ENCODE measurements at places on chromosomes 3 and 15. TPM values are rescaled to one million over a fixed set of nuclear protein-coding genes. Genes with fewer than 3 reads are reported as not detected.

GRCh38 chr3:133459400-133459799 lies 59.5 kb downstream of the BFSP2 start:
- H3K36me3 ChIP-seq = no peaks in the 10 kb centered on the region
- H3K27me3 ChIP-seq = no peaks in the 10 kb centered on the region
- no peak overlapping the region for H3K4me3 ChIP-seq
- peaks cover 19% of the 10 kb centered on the region for H3K4me1 ChIP-seq
- H3K27ac ChIP-seq = peak overlapping the region; percentile 36

DNA sequence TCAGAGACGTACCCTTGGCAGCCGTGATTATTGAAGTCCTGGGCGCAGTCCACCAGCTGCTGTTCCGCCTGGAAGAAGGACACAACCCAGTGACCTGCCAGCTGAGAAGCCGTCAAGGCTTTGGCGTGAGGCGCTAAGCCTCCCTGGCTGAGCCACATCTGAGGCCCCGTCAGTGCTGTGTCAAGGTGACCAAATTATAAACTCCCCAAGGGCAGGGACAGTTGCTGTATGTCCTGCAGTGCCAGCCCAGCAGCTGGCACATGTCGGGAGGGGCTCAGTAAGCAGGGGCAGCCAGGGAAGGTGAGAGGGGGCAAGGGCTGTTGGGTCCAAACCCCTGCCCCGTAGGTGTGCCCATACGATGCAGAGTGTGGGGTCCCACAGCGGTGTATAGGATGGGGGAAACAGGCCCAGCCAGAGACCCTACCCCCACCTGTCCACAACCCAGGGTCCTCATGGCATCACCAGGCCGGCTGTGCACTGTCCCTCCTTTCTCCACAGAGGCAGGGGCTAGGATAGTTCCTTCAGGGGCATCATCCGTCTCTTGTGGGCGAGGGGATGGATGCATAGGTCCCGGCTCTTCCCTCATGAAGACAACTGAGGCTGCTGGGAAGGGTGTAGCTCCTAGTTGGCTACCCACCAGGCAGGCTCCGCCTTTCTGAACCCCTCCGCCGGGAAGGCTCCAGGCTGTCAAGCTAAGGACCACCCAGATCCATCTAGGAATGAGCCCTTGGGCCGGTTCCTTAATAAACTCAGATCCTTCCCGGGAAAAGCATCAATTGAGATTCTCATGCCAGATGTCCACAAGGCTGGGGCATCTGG lies 13.2 kb downstream of the CTSH start:
- H3K27ac ChIP-seq = peak overlapping the region; percentile 60
- H3K4me1 ChIP-seq = peaks cover 9% of the 10 kb centered on the region
- H3K4me3 ChIP-seq = no peak overlapping the region

The DUOXA1 gene
- 6.3 TPM for polyA plus RNA-seq

The CYP8B1 gene
- polyA plus RNA-seq = 2.2 TPM

The SMCO1 gene
- not detected for polyA plus RNA-seq

- peaks cover 8% of the 10 kb centered on the region for H3K27me3 ChIP-seq
- DNase-seq = no peak
- no peak overlapping the region for H3K27ac ChIP-seq
- H3K36me3 ChIP-seq = no peaks in the 10 kb centered on the region
These were observed 15.8 kb downstream of the ILDR1 start for GRCh38 chr3:122006267-122006666.
